GM19239 (cell line): ENCODE measurements at places on chromosomes 2 and 18.

DNA sequence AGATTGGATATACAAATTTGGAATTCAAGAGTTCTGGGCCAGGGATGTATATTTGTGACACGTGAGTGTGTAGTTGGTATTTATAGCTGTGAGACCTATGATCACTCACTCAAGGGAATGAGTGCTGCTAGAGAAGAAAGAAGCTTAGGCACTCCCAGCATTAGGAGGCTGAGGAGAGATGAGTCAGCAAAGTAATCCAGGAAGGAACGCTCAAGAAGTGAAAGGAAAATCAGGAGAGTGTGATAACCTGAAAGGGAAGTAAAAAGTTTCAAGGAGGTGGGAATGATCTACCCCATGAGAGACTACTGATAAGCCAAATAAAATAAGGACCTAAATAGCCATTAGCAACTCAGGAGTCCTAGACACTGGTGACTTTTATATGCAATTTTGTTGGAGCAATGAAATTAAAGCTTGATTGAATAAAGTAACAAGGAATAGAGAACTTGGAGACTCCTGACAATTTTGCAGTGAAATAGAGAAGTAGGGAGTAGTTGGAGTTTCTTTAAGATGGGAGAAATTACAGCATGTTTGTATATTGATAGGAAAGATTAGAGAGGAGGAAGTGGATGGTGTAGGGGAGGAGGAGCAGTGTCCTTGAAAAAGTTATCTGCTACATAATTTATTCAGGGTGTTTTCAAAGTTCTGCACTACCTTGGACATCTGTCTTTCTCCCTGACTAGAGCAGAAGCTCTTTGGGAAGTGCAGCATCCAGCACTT lies 89.9 kb downstream of the UBE2E3 start:
- DNase-seq, result no peak

GRCh38 chr2:36197181-36197971 lies 158.2 kb upstream of the CRIM1 start:
- no peak for DNase-seq

DNA sequence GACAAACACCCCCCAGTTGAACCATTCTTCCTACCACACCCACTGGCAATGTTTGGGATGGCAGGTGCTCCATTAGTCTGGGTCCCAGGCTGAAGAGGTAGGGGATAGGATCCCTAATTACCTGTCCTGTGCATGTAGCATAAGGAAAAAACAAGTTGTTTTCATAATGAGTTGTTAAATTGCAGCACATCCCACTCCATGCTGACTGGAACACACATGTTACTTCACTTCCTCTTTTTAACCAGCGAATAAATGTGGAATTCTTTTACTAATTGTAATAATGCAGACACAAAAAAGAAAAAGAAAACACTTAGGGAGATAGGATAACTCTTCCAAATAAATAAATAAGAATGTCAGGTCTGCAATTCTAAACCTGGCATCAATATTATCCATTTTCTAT lies 11.8 kb upstream of the CBLN2 start:
- no peak for DNase-seq

DNA sequence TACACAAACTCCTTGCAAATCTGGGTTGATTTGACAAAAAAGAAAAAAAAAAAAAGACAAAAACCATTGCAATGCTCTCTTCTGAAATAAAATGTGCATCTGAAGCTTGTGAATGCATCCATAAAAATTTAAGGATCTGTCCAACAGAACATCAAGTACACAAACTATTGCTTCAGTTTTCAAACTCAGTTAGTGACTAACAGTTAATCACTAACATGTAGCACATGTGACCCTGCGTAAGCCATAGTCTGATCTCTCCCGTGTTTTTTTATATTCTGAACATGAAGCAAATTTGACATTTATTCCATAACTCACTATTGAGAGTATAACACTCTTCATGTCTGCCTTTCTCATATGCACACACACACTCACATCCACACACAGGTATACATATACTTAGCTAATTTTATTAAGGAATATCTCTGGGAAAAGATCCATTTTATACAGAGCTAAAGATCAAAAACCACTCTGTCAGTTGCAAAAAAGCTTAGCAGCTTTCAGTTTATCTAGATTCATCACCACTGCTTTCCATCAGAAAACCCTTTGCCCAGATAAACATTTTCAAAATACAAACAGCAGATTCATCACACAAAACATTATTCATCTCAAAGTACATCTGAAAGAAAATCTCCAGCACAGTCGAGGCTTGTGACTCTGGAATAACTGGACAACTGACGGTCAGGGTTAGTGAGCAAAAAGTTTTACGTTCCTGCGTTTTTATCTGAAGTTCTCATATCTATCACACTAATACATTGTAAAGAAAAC lies 1000.4 kb upstream of the ACVR2A start:
- no peak for DNase-seq

GRCh38 chr2:113061896-113062770 lies 3.1 kb downstream of the IL36RN start:
- DNase-seq, result no peak

DNA sequence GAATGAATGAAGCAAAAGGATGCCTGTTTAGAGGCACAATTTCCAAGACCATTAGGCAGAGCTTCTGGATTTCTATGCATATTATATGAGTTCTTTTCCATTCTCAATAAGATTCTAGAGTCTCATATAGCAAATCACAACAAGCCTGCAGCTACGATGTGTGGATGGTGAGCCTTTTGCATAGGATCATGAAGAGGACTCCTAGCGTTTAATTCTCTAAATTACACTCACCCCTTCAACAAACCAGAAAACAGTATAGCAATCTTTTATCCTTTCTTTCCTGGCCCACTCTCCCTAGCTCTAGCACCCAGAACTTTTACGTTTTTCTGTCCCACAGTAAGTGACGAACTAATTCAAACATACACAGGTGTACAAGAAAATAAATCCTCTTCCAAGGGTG lies 293.1 kb upstream of the KLHL29 start:
- no peak for DNase-seq

GRCh38 chr2:145273840-145274239 lies 753.9 kb upstream of the ZEB2 start:
- DNase-seq, result no peak

DNA sequence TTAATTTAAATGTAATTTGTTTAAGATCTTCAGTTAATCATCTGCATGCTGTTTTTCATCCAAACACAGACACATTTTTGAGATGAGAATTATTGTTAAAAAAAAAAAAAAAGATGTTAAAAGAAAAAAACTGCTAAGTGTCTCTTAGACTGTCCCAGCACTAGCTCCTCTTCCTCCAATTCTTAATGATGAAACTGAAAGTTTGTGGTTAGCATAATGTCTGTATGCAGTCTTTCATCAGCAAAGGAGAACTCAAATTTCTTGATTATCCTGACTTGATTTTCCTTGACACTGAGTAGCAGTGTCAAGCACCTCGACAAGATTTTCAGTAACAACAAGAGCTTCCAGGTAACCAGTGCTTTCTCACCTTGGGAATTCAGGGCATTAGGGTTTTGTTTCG lies 274.4 kb downstream of the LRRTM1 start:
- DNase-seq, result no peak

DNA sequence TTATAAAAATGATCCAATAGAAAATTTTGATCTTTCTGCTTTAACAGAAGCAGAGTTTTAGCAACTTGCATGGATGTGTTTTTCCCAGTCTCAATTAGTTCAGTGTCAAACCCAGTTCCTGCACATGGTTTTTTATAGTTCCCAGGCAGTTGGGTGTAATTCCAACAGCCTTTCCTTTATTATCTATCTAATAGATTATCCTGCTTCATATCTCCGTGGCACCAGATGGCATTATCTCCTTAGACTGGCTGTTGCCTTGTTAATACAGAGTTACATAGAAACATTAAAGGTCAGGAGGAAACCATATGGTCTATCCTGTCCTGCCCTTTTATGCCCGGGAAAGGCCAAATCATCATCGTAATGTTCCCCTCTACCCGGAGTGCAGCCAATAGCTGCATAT lies 400.9 kb upstream of the SMIM21 start:
- no peak for DNase-seq

DNA sequence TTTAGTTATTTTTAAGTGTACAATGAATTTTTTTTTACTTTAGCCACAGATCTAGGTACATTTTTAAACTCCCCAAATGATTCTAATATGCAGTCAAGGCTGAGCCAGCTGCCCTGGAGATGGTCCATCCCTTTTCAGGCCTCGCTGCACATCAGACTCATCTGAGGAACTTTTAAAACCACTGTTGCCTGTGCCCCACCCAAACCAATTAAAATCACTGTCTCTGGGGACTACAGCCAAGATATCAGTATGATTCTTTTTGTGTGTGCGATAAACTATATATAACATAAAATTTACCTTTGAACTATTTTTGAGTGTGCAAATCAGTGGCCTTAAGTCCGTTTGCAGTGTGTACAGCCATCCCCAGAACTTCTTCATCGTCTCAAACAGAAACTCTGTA lies 9.1 kb upstream of the MALT1 start:
- DNase-seq, result no peak

DNA sequence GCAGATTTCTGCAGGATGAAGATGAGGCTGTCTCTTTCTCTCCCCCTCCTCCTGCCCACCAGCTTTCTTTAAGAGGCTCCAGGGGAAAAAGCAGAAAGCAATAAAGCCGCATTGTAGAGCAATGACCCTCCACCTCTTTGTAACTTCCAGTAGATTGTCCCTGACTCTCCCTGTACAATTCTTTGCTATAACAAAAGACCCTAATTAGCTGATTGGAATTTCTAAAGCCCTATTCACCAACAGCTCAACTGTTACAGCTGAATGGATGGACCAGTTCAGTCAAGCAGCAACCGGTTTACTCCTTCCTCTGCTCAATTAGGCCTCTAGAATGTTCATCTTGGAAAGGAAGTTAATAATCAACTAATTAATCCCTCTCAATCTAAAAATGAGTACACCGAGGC lies 301.0 kb downstream of the STK39 start:
- no peak for DNase-seq

- DNase-seq, result peak; percentile 31
These were observed 26.8 kb downstream of the MPHOSPH10 start for GRCh38 chr2:71157124-71157793.

- no peak for DNase-seq
These were observed 14.7 kb downstream of the FOSL2 start for GRCh38 chr2:28407131-28407975.

DNA sequence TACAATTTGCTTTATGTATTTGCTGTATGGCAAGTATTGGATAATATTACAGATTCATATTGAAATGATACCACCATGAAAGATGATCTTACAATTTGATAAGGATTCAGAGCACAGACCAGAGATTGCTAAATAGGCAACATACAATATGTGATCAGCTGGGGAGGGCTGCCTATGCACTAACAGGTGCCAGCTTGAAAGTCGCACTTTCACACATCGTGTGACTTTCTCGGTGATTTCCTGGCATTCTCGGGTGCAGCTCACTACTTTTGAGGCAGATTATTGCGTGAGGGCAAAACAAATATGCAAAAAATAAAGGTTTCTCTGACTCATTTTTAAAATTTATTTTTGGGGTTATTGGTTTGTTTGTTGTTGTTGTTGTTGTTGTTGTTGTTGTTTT lies 36.0 kb downstream of the RBMS1 start:
- no peak for DNase-seq

DNA sequence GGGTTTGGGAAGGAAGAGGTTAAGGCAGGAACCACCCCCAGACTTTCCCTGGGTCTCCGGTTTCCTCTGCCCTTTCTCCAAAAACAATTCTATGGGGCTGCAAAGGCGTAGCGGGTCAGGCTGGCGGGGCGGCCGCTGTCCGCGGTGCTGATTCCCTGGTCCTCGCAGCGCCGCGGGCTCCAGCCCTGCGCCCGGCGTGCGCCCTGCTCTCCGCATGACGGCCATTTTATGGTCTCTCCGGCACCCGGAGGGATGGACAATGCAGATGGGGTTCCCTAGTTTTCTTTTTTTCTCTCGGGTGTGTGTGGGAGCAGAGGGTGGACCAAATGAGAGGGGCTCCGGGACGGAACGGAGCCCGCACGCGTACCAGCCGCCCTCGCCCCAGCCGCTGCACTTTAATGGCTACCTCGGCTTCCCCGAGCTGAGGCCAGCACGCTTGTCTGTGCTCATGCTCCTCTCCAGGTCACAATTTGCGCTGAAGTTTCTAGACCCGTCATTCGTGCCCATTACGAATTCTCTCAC lies 1.6 kb downstream of the ST8SIA3 start:
- DNase-seq, result peak; percentile 55

GRCh38 chr2:201415149-201415548 lies 36.1 kb downstream of the TRAK2 start:
- DNase-seq, result no peak

GRCh38 chr2:226898121-226898520 lies 62.3 kb downstream of the RHBDD1 start:
- no peak for DNase-seq

- DNase-seq, result no peak
These were observed 80.1 kb upstream of the CTNNA2 start for GRCh38 chr2:79432731-79433146.

DNA sequence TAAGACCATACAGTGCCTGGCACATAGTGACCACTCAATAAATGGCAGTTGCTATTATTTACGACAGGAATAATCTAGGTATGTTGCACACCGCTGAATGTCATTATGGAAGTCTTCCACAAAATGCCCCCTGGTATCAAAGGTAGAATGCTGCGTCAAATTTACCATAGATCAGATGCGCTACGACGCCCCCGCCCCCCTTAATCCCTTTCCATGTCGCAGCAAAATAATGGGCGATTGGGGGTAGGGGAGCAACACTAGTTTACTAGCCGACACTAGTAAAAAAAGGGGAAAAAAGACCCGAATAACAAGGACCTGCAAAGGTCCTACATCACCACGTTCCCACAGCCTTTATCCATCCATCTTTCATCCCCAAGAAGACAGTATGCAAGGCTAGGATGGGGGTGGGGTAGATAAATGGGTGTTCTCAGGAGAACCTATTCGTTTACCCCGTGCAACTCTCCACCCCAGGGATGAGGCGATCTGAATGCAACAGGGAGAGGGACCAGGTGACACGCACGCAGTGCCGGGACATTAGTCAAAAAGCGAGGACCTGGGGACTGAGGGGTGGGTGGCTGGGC lies 455 bp downstream of the PREPL start:
- DNase-seq, result peak; percentile 1

GRCh38 chr2:220748875-220749479 lies 823.1 kb downstream of the EPHA4 start:
- DNase-seq, result no peak

- no peak for DNase-seq
These were observed 246.1 kb downstream of the RPRM start for GRCh38 chr2:153232464-153232863.

- no peak for DNase-seq
These were observed 115.1 kb downstream of the ANKRD44 start for GRCh38 chr2:197195518-197195917.

- no peak for DNase-seq
These were observed 48.6 kb downstream of the NTSR2 start for GRCh38 chr2:11621410-11621809.

- no peak for DNase-seq
These were observed 16.2 kb downstream of the MSH6 start for GRCh38 chr2:47799031-47799609.
